ENCODE measurements at places on chromosomes 2 and 18. TPM values are rescaled to one million over a fixed set of nuclear protein-coding genes. Genes with fewer than 3 reads are reported as not detected.

UGT1A5 gene
- 0.22 TPM for polyA plus RNA-seq

ECEL1 gene
- not detected for polyA plus RNA-seq

MC5R gene
- polyA plus RNA-seq = not detected

RGPD8 gene
- 0.60 TPM for polyA plus RNA-seq

TEKT4 gene
- polyA plus RNA-seq = not detected

MCEE gene
- polyA plus RNA-seq = 43.2 TPM

FASTKD2 gene
- polyA plus RNA-seq = 8.4 TPM

RNF138 gene
- polyA plus RNA-seq = 22.4 TPM

ZSWIM2 gene
- not detected for polyA plus RNA-seq

DSG4 gene
- polyA plus RNA-seq = not detected

FAM161A gene
- 0.46 TPM for polyA plus RNA-seq

GPR39 gene
- polyA plus RNA-seq = 7.7 TPM

ACADL gene
- polyA plus RNA-seq = not detected

NT5C1B gene
- polyA plus RNA-seq = not detected

CROCC2 gene
- under 0.01 TPM for polyA plus RNA-seq

TOGARAM2 gene
- polyA plus RNA-seq = 0.23 TPM

ATOH8 gene
- 1.6 TPM for polyA plus RNA-seq

BMP10 gene
- polyA plus RNA-seq = not detected

IL1RL2 gene
- polyA plus RNA-seq = not detected

CCT4 gene
- 94.7 TPM for polyA plus RNA-seq

SLC23A3 gene
- polyA plus RNA-seq = 1.6 TPM

MARCO gene
- polyA plus RNA-seq = not detected

POMC gene
- polyA plus RNA-seq = 0.69 TPM

STARD6 gene
- polyA plus RNA-seq = not detected
